GM12865 (cell line): ENCODE measurements at places on chromosomes 2 and 18.
A peak's percentile ranks its signal among the peaks of the same experiment; 100 is the strongest.

- DNase-seq, result no peak
Observed at GRCh38 chr2:234111523-234111922, 61.0 kb downstream of the SPP2 start.

DNA sequence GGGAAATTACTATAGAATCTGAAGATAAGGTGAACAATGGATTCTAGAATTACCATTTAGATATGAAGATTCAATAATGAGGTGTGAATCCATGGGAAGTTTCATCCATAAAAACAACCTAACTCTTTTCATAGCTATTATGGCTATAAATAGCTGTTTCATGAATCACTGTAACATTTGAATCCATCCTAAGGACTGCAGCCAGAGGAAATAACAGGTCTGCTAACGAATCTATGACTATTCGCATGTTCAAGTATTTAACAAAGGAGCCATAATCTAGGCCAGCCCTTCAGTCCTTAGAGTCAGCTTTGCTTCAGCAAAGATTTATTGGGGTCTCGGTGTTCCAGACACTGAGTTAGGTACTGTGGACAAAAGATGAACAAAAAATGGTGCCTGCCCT lies 87.1 kb downstream of the MYOM1 start:
- no peak for DNase-seq

- no peak for DNase-seq
Observed at GRCh38 chr18:61939046-61939674, 46.4 kb upstream of the RNF152 start.

DNA sequence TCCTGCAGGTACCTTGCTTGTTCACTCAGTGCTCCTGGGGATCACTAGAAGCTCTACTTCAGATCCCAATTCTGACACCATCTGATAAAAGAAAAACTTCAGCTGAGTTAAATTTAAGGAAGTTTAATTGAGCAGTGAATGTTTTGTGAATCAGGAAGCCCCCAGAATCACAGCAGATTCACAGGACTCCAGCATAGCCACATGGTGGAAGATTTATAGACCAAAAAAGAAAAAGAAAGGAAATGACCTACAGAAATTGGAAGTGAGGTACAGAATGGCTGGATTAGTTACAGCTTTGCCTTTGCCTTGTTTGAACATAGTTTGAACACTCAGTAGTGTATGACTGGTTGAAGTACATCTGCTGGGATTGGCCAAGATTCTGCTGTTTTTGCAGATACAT lies 182.7 kb upstream of the SCN7A start:
- DNase-seq, result no peak

DNA sequence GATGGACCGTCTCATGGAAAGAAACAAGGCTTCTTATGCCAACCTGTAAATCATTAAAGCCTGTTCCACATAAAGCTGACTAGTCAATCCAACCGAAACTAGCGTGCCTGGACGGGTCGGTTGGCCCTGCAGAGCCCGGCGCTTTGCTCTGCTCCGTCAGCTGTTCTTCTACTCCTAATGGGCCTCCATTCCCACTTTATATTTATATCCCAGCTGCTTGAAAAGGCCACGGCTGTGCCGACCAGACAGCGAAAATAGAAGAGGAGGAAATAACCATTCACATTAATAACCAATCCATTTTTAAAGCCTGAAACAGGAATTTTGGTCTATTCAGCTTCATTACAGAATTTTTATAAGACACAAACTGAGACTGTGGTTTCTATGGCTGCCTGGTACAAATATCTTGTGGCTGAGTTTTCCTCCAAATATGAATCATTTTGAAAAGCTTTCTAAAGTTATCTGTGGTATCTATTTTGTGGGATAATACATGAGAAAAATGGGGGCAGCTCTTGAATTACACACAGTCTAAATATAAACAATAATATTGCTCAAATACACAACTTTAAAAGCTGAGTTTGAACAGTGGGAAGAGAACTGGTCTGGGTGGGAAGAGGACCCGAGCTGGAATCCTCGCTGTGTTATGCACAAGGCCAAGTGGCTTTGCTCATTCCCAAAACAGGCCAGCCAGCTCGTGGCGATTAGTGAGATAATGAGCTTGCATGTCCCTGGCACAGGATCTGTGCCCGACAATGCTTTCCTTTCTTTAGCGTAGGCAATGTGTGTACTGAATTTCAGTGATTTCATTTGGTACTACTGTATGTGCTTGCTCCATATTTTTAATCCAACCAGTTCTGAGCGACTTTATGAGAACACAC lies 10.5 kb upstream of the FAM124B start:
- no peak for DNase-seq

GRCh38 chr2:5766056-5766455 lies 73.9 kb downstream of the SOX11 start:
- DNase-seq, result no peak

GRCh38 chr18:39380186-39380725 lies 1814.7 kb upstream of the CELF4 start:
- no peak for DNase-seq

GRCh38 chr18:11775436-11776174 lies 75.6 kb upstream of the CHMP1B start:
- no peak for DNase-seq

DNA sequence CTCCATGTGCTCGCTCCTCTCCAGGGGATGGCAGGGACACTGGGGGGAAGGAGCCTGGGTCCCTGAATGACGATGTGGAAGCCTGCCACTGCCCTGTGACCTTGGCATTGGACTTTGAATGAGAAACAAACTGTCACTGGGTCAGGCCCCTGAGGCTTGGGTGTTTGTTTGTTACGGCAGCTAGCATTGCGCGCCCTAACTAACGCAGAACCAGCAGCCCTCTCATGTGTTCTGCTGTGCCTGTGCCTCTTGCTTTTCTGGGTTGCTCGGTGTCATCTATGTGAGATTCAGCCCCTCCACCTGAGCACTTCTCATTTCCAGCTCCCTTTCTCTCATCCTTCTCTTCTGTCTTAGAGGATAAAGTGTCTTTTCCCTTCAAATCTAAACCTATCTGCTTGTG lies 23.6 kb upstream of the INHBB start:
- DNase-seq, result no peak

GRCh38 chr2:232871418-232871834 lies 1.4 kb downstream of the SNORC start:
- no peak for DNase-seq

DNA sequence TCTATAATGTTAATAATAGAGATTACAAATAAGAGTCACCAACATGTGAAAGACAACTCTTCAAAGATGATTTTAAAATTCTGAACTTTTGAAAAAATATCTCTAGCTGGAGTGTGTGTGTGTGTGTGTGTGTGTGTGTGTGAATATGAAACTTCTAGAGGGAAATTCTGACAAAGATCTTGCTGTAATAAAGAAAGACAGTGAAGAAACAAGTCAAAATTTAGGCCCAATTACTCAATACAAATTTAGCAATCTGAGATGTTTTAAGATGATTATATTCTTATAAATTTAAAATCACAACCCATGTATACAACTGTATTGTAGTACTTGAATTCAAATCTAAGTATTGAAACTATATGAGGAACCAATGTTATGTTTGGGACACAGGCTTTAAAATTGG lies 57.2 kb upstream of the UGP2 start:
- no peak for DNase-seq

DNA sequence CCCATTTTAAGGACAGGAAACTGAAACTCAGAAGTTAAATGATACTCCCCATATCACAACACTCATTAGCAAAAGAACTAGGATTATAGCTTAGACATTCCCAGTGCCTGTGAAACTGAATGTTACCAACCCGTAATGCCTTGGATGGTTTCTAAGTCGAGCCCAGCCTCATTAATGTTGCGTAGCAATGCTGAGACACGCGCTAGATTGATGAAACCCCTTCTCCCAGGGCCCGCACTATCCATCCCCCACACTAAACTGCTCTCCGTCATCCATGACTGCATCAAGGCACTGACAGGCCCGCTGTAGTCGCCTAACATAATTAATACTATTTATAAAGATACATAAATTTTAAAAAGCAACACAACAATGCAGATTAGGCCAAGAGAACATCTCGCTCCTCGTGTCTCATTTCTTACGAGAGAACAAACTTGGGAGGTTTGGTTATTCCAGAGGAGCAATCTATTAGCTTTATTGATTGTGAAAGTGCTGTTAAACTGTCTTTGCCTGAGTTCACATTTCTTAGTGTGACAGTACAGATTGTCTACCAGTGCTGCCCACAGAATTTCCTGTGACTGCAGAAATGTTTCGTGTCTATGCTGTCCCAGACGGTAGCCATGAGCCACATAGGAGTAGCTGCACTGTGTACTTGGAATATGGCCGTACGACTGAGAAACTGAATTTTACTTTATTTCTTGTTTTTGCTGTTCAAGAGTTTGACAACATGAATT lies 312.2 kb upstream of the RAB12 start:
- DNase-seq, result no peak

DNA sequence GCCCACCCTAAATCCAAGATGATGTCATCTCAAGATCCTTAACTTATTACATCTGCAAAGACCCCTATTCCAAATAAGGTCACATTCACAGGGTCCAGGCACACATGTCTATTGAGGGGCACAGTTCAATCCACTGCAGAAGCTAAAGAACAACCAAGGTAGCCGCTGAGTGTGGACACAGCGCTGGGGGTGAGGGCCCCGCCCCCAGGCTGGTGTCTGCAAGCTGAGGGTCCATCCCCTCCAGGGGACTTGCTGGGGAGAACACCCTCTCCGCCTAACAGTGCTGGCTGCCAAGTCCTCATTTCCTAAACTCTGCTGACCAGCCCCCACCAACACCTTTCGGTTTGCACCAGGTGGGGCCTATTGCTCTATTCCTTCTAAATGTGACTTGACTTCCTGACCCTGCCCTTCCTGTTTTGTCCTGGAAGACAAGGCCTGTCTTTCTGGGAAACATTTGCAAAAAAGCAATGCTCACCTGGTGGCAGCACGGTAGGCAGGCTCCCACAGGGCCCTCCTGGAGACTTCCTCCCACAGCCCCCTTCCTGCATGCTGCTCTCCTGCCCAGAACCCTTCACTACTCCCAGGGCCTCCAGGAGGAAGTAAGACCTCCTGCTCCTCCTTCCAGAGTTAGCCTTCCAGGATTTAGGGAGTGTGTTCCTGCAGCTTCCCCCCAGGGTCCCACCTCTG lies 24.4 kb upstream of the TEX44 start:
- no peak for DNase-seq

DNA sequence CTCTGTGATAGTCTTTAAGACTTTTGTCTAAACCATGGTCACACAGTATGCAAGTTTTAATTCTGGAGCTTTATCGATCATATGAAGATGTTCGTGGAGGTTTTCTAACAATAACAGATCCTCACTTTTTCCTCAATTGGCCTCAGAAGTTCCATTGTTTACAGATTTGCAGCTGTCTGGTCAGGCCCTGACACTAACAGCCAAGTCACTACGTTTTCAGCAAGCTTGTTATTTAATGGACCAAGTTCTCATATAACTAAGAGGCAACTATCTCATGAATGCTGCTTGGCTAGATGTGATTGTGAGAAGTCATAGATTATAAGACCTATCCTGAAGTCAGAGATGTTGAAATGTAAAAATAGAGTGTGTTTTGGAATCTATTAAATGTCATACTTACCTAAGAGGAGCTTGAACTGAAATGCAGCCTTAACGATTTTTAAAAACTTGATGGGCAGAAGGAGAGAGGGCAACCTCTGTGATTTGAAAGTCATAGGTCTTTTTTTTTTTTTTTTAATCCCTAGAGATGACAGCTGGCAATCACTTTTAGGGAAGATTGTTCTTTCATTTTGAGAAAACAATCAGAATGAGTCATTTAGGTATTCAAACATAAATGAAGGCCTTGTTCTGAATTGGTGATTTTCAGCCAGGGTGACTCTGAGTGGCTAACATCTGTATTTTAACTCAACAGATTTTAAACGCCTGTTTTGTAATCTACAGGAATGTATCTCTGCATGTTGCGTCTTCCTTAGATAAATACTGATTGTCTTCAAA lies 48.4 kb upstream of the NEMP2 start:
- DNase-seq, result peak; percentile 61

- DNase-seq, result peak; percentile 73
Observed at GRCh38 chr18:76495435-76496193, 572 bp upstream of the ZNF516 start.

- DNase-seq, result no peak
Observed at GRCh38 chr18:58087928-58088690, 44.1 kb downstream of the NEDD4L start.

GRCh38 chr2:105866216-105867185 lies 121.8 kb downstream of the NCK2 start:
- no peak for DNase-seq

DNA sequence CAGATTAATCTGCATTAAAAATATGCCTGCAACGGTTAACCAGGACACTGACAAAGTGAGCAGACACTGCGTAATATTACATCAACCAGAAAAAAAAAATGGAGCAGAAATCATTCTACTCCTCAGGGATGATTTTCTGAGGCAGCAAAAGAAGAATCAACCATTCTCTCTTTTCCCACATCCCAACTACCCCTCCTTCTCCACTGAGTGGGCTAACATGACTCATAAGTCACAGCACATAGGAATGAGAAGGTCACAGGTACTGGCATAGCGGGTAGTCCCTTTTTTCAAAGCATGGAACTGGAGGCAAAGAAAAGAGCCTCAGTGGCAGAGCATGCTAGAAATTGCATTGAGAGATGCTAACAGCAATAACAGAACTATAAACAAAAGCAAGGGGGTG lies 54.3 kb upstream of the TSPYL6 start:
- no peak for DNase-seq

GRCh38 chr18:25299426-25300300 lies 52.3 kb downstream of the ZNF521 start:
- no peak for DNase-seq

DNA sequence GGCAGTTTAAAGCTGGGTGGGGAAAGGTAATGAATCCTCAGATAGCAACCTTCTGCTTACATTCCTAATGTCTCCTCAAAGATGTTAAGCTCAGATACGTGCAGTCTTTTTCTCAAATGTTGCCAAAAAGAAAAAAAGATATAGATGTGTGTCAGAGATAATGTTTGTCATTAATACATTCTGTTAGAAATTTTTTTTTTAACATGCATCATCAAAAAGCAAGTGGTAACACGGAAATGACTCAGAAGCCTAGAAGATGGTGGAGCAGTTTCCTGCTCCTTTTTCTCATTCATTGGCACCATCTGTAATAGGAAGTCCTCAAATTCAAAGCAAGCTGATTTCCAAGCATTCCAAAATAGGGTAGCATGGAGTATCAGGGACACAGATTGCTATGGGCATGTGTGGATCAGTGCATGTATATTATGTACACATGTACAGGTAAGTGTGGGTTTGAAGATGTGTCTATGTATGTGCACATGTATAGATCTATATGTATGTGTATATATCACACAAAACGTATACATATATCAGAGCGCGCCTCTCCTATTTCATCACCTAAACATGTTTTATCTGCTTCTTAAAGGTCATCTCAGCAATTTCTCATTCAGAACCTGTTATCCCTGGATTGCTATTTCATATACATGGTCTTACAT lies 79.9 kb upstream of the ITGB6 start:
- DNase-seq, result no peak
